ENCODE measurements at places on chromosomes 12 and 14.

DNA sequence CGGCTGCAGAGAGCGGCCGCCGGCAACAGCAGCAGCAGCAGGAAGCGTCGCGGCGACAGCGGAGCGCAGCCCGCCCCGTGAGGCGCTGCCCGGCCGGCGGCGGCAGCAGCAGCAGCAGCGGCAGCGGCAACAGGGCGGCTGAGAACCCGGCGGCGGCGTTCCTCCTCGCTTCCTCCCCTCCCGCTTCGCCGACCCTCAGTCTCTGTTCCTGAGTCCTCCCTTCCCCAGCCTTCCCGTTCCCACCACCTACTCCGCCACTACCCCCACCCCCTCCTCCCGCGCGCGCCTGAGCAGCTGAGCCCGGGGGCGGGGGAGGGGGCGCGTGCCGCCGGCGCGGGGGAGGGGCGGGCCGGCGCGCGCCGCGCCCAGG, 310 bp downstream of the BICDL1 start:
- no peak for DNase-seq

GRCh38 chr14:91246051-91246852, 1.7 kb upstream of the GPR68 start:
- no peak for DNase-seq

DNA sequence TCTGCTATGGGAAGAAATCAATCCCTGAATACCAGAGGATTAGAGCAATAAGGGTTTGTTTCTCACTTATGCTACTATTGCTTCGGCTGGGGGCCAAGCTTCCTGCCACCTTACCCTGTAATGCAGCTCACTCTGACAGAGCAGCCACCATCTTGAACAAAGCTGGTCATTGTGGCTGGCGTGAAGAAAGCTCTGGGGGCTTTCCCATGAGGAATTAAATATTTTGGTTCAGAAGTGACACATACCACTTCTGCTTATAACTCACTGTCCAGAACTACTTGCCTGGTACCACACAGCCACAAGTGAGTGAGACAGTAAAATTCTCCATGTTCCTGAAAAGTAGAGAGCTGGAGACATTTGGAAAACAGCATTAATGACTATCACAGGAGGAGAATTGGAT, 82.6 kb downstream of the GALNT8 start:
- DNase-seq, result no peak

GRCh38 chr12:19916974-19917373, 451.4 kb upstream of the PDE3A start:
- peak; percentile 10 for DNase-seq

GRCh38 chr14:31268216-31268615, 60.6 kb upstream of the HECTD1 start:
- no peak for DNase-seq

GRCh38 chr14:85573406-85573805, 43.5 kb downstream of the FLRT2 start:
- DNase-seq, result no peak

DNA sequence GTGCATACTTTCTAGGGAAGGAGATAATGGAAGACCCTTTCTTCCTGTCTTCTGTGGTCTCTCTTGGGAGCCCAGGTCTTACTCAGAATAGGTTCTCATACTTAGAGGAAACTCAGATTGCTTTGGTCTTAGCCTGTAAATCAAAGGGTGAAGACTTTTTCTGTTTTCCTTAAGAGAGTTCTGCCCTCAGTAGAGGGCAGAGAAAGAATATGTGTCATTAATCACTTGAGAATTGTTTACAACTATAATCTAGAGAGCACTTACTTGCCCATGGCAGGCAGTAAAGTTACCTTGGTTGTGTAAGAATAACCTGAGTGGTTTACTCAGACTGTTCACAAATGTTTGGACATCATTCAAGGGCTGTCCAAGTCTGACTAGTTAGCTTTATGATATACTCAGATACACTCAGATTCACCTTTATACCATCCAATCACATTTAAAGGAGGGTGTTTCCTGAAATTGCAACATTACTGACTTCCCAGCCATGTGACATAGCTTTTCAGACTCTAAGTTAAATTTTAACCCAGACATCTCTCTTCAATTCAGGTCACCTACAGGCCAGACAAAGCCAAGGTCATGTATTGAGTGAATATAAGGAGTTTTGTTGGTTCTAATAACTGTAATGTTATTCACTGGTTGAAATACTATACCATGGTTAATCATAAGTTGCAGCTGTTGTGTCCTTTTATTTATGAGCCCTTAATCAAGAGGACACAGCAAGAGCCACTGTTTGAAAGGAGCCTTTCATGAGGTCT, 372.2 kb downstream of the RAD51B start:
- DNase-seq, result no peak

GRCh38 chr12:232731-233614, 19.0 kb upstream of the SLC6A12 start:
- peak; percentile 93 for DNase-seq

- no peak for DNase-seq
Measured at GRCh38 chr14:22122829-22123560, 449.4 kb upstream of the OR4E1 start.

GRCh38 chr12:22994316-22994675, 369.3 kb downstream of the ETNK1 start:
- DNase-seq, result no peak

DNA sequence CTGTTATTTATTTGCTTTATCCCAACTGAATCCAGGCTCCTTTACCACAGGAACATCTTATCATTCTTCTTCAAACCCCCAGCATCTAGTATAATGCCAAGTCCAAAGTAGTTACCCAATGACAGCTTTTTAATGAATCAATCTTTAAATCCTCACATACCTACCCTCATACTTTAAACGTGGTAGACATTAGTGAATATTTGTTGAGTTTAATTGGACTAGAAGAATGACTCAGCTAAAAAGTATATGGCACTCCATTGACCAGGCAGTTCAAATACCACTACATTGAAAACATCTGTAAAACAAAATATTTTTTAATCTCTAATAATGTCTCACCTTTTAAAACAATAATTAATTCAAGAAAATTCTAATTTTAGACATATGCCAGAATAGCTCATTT, 98.1 kb downstream of the ZFC3H1 start:
- DNase-seq, result no peak

- no peak for DNase-seq
Measured at GRCh38 chr14:103629503-103630121, 601 bp downstream of the KLC1 start.

DNA sequence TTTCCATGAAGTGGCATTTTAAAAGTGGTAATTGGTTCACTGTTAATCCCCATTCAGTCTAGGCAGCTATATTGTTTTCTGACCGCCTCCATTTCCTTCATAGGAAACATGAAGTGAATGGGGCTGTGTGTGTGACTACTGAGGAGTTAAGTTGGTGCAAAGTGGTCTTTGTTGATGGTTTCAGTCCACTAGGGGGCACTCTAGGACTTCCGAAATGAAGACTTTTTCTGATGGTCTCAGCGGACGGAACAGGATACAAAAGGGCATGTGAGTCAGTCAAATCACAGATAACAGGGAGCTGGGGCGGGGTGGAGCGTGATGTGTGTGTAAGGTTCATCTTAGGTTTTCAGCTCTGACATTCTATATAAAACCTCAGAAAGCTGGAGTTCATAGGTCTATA, 240.1 kb upstream of the OR4E1 start:
- peak; percentile 71 for DNase-seq

GRCh38 chr12:6961695-6962284, 8.7 kb downstream of the PHB2 start:
- DNase-seq, result peak; percentile 86

DNA sequence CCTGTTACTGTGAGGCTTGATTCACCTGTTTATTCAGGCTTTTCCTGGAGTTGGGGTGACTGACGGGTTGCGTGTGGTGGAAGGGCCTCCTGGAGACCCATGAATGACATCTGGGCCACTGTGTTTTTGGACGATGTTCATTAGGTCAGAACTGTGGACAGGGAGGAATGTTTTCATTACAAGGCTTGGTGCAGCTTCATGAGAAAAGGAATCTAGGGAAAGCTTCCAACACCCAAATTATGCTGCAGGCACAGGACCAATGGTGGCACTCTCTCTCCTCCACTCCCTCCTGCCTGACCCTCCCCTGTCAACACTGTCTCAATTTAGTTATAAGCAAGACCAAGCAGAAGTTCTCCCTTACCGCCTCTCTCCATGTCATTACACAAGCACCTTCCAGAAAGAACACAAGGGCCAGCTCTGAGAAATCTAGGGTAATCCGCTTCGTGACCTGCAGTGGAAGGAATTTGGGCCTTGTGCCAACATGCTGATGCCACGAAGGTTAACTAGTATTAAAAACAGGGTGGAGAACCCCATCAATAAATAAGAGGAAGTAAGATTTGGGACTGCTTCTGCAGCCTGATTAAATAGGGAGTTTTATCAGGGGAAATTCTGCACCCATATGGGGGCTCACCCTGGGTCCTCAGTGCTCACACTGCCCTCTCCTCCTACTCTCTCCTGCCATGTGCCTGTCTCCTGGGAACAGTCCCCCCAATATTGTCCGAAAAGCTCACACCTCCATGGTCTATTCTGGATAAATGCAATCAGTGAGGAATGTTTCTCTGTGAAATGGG, 200.3 kb downstream of the KTN1 start:
- peak; percentile 60 for DNase-seq

DNA sequence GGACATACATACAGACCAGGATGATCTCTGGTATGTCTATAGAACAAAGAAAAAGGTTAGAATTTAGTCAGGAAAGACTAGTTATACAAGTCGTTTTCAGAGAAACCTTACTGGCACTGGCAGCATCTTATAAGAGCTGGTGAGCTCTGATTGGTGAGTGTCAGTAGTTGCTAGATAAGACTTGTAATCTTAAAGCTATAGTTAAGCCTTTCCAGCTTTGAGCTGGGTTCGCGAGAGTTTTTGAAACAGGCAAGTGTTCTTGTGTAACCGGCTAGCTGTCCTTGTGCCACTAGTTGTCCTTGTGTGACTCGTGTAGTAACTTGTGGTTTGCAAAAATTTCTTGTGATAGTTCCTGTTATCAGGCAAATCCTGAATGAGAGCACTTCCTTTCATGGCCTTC, 740.9 kb downstream of the GALC start:
- DNase-seq, result peak; percentile 16

DNA sequence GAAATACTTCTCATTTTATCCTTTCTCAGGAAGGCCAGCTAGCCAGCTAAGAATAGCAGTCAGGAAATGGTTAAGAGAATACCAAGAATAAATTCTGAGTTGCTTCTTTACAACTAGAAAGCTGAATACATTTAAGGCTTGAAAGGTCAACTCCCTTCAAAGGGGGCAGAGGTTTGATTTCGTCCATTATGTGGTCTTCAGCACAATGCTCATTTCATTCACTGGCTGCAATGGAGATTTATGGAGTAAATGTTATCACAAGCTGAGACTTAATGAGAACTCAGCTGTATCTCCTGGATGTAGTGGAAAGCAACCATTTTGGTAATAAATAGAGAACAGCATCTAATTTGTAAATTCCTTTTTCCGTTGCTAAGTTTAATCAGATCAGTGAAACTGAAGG, 265.0 kb upstream of the FKBP4 start:
- DNase-seq, result no peak

GRCh38 chr12:108004319-108004718, 124.8 kb upstream of the WSCD2 start:
- DNase-seq, result no peak

GRCh38 chr12:49875115-49875720, 28.5 kb downstream of the FAIM2 start:
- no peak for DNase-seq

DNA sequence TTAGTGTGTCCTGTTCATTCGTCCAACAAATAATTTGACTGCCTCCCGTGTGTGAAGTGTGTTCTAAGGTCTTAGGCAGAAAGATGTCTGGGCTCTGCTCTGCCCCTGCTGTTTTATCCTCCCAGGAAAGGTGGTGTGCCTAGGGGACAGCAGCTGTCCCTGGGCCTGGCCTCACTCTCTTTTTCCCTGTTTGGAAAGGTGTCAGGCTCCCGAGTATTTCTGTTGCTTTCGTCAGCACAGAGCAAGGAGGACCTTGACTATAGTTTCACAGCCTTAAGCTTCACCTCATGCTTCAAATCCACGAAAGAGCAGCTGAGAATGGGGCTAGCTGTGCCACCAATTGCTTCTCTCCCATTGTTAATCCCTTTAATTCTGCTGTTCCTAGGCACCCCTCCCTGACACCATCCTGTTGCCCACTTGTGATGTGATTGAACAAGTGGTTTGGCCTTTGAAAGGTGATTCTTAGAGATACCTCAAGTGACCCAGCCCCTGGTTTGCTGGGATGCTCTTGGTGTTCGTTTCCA, 54.2 kb downstream of the TGFB3 start:
- no peak for DNase-seq

GRCh38 chr12:12521044-12521485, 41.6 kb downstream of the DUSP16 start:
- DNase-seq, result peak; percentile 13
